ENCODE measurements at places on chromosomes 2 and 18. TPM values are rescaled to one million over a fixed set of nuclear protein-coding genes. Genes with fewer than 3 reads are reported as not detected.

DNA sequence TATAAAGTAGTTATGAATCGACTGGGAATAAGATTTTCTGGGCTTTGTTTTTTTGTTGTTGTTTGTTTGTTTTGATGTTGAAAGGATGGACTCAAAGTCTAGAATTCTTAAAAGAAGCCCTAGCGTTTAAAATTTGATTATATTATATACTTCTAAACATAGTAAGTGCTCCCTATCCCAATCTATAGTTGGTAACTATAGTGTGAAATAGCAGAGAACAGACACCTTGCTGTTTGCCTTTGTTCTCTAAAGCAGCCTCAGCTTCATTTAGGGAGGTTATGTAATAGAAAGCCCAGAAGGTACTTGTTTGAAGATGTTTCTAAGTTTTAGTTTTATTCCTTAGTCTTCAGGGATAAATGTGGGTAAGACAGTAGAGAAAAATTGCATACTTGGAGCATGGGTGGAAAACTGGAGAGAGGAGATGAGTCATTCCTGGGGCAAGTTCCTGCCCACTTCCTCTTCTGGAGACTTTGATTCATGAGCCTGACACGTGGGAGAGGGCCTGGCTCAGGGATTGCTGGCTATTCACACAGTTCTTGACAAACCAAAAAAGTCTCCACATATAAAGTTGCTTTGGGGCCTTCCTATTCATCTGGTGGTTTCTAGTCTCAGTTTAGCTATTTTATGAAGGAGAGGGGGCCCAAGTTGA is 131.9 kb downstream of the MYO1B start:
- H3K4me1 ChIP-seq, result no peaks in the 10 kb centered on the region
- H3K27ac ChIP-seq, result no peak overlapping the region
- DNase-seq, result no peak
- no peaks in the 10 kb centered on the region for H3K36me3 ChIP-seq
- H3K27me3 ChIP-seq, result no peaks in the 10 kb centered on the region

GRCh38 chr2:196983934-196984333 is 57.4 kb upstream of the PGAP1 start:
- no peak overlapping the region for H3K27ac ChIP-seq
- H3K36me3 ChIP-seq, result peaks cover 12% of the 10 kb centered on the region
- H3K4me1 ChIP-seq, result no peaks in the 10 kb centered on the region
- DNase-seq, result no peak
- H3K4me3 ChIP-seq, result no peak overlapping the region

DNA sequence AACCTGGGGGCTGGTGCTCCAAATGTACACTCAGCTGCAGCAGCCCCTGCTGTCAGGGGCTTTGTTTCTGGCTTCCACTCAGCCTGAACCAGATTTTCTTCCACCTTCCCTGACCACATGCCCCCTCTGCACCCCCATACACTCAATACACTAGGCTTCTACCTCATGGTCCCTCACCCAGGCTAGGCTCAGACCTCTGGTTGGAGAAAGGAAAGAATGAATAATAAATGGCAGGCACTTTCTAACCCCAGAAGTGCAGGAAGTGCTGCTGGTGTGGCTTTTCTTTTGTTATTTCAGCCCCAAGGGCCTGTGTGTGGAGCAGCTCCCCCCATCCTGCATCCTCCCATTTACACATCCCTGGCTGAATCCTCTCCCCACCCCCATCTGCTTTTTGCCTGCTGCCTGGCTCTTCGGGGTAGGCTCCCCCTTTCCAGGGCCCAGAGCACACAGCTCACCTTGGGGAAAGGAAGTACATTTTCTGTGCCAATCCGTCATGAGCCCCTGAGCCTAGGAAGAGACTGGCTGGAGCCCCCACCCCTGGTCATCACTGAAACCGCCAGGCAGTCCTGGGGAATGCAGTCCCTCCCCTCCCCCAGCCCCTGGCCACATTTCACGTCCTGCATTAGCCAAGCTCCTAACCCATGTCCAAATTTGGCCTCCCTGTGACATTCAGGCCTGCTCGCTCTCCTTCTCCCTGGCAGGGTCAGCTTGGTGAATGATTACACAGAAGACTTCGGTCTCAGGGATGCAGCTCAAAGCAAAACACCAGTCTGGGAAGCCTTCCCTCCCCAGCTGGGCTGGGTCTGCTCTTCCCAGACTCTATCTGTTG is 2.6 kb downstream of the DYSF start:
- H3K36me3 ChIP-seq, result no peaks in the 10 kb centered on the region
- H3K27me3 ChIP-seq, result peaks cover 43% of the 10 kb centered on the region
- no peak overlapping the region for H3K27ac ChIP-seq
- H3K4me3 ChIP-seq, result no peak overlapping the region
- no peak for DNase-seq
- H3K4me1 ChIP-seq, result peaks cover 3% of the 10 kb centered on the region

DNA sequence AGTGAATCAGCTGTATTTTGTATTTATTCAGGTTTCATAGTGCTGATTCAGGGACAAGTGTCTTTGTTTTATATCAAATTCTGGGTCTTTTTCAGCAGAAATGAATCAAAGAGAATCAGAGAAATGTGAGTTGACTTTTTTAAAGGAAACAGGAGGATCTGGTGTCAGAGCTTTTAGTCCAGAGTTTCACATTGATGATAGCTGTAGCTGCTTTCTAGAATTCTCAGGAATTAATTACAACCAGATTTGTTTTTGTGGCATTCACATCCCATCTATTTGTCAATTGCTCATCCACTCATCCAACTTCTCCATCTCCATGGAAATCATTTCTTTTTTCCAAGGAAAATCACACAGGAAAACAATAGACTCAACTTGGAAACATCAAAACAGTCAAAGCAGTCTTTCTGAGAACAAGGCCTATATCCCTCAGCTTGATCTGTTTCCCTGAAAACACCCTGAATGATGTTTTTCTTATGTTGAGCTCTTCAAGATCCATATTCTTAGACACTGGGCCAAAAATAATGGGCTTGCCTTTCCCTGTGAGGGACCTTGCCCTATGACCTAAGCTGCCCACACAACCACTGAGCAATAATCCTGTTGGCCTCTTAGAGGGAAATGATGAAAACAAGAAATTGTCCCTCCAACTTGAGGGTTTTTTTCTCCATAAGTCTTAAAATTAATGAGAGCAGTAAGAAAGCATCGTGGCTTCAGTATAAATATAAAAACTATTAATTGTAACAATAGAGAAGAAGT is 249.5 kb upstream of the FN1 start:
- H3K4me1 ChIP-seq, result peaks cover 18% of the 10 kb centered on the region
- no peak for DNase-seq
- H3K4me3 ChIP-seq, result no peak overlapping the region
- H3K36me3 ChIP-seq, result no peaks in the 10 kb centered on the region

HTRA2 gene
- 25.1 TPM for total RNA-seq
